ENCODE measurements at places on chromosomes 2 and 18.

DNA sequence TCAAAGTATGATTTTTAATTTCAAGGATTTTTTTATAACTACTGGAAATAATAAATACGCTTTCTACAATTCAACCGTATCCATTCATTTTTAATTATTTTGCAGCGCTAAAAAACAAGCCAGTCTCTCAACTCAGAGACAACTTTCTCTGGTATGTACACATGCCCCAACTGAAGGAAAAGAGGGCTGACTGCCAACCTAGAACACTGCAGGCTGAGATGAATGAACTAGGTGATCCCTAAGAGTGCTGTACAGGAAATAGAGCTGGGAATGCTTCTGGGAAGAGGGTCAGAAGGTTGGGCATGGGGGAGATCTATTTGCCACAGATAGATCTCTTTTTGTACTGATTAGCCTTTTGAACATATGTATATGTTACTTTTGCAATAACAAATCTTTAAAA lies 460.1 kb downstream of the NR4A2 start:
- no peak for DNase-seq

GRCh38 chr18:32893915-32894314 lies 121.1 kb upstream of the KLHL14 start:
- no peak for DNase-seq

GRCh38 chr2:102834523-102835273 lies 72.9 kb downstream of the TMEM182 start:
- DNase-seq = no peak

DNA sequence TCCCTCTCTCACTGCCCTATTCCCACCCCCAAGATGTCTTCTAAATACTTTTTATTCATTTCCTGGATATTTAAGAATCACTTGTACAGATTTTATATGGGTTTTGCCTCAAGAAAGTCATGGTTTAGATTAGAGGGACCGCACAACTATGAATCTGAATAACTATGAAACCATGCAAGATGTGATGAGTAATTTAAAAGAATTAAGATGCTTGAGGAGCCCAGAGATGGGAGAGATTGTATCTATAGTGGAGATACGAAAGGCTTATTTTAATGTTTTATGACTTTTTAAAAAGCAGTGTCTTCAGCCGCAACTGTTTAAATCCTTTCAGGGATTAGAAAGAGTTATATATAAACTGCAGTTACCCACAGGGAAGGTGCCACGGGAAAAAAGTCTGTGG lies 324.1 kb downstream of the LPIN1 start:
- DNase-seq = no peak

DNA sequence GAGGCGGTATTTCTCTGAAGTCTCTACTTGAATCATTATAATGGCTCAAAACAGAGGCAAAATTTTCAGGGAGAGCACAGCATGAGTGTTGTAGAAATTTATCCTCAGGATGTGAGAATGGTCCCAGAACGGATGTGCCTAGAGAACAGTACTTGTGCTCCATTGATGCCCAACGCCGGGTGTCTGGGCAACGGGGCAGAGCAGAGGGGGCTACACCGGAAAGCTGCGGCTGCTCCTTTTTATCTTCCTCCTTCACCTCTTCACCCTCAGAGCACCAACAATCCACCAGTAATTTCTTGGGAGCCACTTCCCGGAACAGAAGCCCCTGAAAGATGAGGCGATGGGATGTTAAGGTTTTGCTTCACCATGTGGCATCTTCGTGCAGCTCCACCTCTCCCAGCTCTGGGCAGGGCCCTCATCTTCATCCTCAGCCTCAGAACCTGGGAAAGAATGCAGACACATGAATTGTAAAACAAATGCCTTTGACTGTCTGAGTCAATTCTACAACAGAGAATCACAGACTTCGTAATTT lies 71.5 kb downstream of the PTGR3 start:
- no peak for DNase-seq

DNA sequence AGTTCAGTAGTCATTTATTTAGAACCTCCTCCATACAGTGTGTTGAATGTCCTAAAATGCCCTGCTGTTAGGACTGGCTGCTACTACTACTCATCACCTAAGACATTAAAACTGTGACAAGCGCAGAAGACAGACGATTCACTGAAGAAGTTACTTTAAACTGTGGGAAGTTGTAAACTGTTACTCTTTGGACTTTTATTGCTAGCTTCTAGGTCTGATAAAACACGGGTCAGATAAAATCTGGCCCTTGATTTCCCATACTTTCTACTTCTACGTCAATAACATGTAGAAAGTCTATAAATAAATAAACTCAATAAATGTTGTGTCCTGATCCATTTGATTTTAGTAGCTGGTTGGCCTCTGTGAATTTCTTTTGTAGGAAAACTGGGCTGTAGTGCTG lies 113.4 kb downstream of the ICA1L start:
- no peak for DNase-seq

- no peak for DNase-seq
These were observed 87.9 kb upstream of the MAP4K3 start for GRCh38 chr2:39524756-39525635.

- DNase-seq = no peak
These were observed 102.4 kb downstream of the VAPA start for GRCh38 chr18:10015941-10016819.

- DNase-seq = no peak
These were observed 22.6 kb upstream of the PGAP1 start for GRCh38 chr2:196949116-196949515.

DNA sequence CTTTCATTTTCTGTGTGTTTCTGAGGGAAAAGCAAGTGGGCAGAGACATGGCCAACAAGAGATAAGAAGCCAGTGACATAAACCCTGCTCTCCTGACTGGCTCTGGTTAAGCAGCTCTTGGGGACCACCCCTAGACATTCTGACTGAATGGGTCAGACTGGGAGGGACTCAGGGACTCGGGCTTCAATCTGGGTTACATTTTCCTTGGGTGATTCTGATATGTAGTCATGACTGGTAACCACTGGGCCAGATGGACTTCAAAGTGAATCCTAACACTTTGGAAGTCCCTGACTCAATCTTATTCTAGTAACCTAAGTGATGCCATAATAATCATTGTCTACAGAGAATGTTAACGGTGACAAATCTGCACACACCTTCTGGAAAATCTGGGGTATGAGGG lies 397.8 kb downstream of the NBAS start:
- no peak for DNase-seq

DNA sequence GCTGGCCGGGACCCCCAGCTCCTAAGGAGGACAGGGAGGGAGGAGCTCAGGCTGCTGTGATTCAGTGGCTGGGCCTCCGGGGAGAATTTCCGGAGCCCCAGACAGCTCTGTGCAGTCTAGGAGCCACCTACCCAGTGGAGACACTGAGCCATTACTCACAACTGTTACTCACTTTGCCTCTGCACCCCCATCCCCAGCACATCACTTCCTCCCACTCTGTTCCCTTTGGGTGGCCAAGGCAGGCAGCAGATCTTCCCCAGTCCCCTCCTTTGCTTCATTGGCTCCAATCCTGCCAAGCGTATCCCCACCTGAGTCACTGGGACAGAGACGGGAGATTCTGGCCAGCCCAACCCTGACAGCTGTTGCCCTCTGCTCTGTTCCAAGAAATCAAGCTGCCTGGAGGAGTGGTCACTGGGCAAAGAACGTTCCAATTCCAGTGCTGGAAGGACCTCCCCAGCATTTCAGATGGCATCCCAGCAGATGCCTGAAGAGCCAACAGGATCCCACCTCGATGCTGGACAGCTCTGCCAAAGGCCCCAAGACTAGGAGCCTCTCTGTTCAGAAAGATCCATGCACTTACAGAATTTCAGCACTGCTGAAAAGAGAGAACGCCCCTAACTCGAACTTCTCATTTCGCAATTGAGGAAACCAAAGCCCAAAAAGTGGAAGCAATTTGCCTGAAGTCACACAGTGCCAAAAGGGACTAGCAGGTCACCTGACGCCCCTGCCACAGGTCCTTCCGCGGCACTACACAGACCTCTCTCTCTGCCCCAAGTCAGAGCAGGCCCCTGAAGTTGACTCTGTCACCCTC lies 68.3 kb downstream of the TNS1 start:
- peak; percentile 48 for DNase-seq

DNA sequence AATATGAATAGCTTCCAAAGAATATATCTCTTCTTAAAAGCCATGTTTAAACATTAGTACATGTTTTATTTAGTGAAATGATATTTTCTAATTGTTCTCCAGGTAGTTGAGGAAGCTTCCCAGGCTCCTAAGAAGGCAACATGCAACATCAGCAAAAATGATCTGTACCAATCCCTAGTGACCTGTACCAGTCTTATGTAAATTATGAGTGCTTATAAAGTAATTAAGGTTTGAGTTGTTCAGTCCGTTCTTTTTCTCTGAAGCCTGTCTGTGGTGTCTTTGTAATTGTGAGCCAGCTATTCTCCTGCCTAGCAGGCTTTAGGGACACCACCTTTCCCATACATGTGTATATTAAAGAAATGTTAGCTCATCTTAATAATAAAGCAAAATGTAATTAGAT lies 98.2 kb downstream of the PKP4 start:
- DNase-seq = no peak

- no peak for DNase-seq
These were observed 18.5 kb downstream of the PDCL3 start for GRCh38 chr2:100581277-100581612.

- DNase-seq = no peak
These were observed 8.6 kb upstream of the ZNF407 start for GRCh38 chr18:74589021-74589420.

GRCh38 chr2:74862020-74862964 lies 28.4 kb downstream of the HK2 start:
- DNase-seq = no peak

DNA sequence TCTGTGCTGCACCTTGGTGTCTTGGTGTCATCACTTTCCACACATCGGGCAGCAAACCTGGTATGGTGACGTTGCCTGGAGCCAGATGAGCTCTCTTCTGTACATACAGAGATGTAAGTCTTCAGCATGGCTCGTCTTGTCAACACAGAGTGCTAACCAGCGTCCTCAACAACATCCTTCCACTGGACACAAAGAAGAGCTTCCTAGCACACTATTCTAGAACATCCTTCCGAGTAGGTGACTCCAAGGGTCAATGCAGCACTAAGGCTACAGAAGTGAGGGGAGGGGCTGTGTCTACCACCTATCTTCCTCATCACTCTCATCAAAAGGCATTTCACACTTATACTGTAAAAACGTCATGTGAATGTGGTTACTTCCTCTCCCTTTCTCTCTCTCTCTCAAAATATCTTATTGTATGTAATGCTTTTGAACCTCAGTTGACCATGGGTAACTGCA lies 108.1 kb upstream of the SLC1A4 start:
- no peak for DNase-seq

DNA sequence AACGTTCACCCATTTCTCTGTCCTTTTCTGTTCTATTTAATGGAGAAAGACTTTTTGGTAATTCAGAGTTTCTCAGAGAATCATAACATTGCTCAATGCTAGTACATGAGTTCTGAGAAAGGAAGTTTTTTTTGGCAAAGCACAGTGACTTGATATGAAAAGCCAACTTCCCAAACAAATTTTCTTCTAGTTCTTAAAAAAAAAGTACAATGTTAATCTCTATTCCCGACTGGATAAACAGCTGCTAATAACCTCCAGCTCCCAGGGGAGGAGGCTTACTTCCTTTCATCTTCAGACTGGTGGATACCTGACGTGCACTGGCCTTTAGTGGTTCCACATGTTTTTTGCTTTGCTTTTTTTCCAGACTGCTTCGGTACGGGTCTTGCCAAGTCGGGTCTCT lies 284.6 kb upstream of the CCDC68 start:
- no peak for DNase-seq

GRCh38 chr18:34977838-34978532 lies 63.2 kb upstream of the MAPRE2 start:
- peak; percentile 7 for DNase-seq

- no peak for DNase-seq
These were observed 2056.8 kb upstream of the CELF4 start for GRCh38 chr18:39622431-39622830.

DNA sequence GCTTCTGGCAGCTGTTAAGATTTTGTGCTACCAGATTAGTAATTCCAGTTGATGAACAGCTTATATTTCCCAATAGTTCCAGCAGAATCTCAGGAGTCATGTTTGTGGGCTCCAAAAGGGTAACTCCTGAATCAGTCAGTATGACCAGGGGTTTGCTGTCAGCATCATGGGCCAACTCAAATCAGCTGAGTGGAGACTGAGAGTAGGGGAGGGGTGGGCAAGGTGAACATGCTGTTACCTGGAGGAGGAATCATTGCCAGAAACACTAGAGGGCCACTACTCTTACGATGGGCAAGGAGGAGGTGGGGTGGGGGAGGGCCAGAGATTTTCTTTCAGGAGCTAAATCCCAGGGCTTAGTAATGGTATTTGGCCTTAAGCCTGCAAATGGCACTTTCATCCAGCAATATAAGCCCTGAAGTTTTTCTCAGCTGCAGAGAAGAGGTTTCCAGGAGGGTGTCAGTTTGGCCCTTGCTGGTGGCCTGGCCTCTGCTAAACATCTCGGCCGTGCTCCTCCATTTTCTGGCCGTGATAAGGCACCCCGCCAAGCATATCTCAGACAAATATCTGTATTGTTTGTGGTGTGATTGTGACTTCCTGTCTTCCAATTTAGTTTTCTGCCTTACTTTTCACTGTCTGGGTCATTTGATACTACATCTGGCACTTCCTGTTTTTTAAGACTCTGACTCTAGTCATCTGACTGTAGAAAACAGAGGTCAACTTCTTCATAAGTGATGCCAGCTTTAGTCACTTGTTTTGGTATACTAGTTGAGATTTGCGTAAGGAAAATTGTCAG lies 120.5 kb upstream of the CXCR4 start:
- peak; percentile 37 for DNase-seq

GRCh38 chr2:177335917-177336450 lies 56.6 kb upstream of the AGPS start:
- no peak for DNase-seq

GRCh38 chr2:227796045-227796711 lies 17.5 kb upstream of the CCL20 start:
- no peak for DNase-seq

- no peak for DNase-seq
These were observed 25.3 kb upstream of the SMAD7 start for GRCh38 chr18:48975817-48976649.

GRCh38 chr2:138018866-138019688 lies 54.8 kb downstream of the HNMT start:
- DNase-seq = no peak

- no peak for DNase-seq
These were observed 246.4 kb downstream of the CD226 start for GRCh38 chr18:69701305-69701704.

- DNase-seq = no peak
These were observed 52.2 kb upstream of the RIOK3 start for GRCh38 chr18:23400918-23401317.

GRCh38 chr18:53040286-53040685 lies 700.3 kb downstream of the DCC start:
- DNase-seq = no peak

GRCh38 chr2:20401489-20401835 lies 45.4 kb upstream of the RHOB start:
- no peak for DNase-seq
